ENCODE measurements at places on chromosomes 4 and X.

- no peak for DNase-seq
These were observed 69.2 kb downstream of the BLTP1 start for GRCh38 chr4:122221322-122221721.

GRCh38 chrX:25878806-25879205 lies 259.3 kb upstream of the MAGEB18 start:
- DNase-seq, result no peak

DNA sequence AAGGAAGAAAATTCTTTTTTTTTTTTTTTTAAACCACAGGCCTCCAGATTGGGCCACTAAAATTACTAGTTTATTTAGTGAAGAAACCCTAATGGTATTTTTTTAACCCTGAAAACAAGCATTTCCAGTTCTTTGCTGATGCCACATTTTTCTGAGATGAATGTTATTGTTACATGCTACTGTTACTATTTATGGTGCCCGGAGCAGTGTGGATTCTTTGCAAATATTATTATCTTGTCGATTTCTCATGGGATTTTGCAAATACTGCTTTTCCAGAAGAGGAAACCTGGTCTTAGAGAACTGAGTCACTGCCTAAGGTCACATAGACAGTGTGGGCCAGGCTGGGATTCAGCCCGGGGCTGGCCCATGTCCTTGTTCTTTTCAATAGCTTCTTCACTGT lies 8.7 kb upstream of the ALAS2 start:
- no peak for DNase-seq

DNA sequence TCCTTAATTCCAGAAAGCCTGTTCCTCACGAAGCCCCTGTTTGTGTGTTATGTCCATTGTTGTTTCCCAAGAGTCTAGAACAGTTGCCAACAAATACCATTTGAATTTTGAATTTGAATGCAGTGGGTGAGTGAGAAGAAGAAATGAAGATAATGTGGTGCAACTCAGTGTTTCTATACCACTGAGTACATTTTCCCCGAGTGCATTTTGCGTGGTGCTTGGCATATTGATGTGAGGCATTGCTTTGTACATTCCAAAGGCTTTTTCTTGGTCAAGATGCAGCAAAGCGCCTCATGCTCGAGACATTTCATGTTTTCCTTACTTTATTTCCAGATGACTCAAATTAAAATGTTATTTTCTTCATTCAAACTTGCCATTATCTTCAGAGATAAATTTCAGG lies 253.1 kb upstream of the RPS6KA3 start:
- no peak for DNase-seq

GRCh38 chr4:47705326-47705981 lies 132.4 kb downstream of the CORIN start:
- no peak for DNase-seq

DNA sequence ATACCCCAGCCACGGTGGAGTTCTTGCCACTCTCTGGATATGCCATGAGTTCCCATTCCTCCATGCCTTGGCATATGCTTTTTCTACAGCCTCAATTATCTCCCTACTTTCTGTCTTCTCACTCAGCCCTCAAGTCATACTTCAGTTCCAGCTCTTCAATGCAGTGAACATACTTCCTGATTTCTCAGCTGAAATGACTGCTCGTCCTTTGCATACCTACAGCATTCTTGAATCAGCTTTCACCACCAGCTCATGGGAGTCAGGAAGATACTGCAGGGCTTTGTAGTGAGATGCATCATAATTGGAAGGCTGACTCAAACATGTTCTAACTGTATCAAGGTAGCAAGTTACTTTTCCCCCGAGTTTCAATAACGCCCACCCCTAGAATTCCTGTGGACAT lies 118.4 kb downstream of the APBB2 start:
- DNase-seq, result no peak

DNA sequence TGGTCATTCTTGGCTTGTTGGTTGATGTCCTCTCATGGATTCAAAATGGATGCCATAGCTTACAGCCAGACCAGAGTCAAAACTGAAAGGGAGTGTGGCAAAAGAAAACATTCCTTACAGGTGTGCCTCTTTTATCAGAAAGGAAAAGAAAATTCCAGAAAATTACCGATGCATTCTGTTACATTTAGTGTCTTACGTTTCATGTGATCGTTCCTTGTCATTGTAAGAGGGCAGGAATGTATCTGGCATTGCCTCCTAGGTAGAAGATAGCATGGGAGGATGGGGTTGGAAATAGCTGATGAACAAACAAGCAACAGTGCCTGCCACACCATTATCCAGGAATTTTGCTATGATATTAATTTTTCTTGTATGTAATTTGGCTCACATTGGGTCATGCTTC lies 13.1 kb downstream of the GRXCR1 start:
- DNase-seq, result no peak

DNA sequence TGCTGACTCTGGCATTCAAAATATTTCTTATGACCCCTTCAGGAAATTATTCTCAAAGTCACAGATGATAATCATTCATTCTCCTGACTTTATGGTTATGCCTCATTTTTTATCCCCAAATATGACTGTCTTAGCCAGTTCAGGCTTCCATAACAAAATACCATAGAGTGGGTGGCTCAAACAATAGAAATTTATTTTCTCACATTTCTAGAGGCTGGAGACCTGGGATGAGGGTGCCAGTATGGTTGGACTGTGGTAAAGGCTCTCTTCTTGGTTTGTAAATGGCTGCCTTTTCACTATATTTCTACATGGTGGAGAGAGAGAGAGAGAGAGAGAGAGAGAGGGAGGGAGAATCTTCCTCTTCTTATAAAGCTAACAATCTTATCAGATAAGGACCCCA lies 20.5 kb downstream of the FRMD7 start:
- DNase-seq, result no peak

DNA sequence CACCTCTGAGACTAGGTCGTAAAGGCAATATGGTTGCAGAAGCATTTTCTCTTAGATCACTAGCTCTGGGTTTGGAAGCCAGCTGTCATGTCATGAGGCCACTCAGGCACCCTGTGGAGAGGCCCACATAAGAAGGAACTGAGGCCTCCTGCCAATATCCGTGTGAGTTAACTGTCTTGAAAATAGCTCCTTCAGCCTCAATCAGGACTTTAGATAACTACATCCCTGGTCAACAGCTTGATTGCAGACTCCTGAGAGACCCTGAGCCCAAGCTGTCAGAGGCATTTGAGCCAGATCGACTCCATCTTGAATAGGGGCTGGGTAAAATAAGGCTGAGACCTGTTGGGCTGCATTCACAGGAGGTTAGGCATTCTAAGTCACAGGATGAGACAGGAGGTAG lies 15.1 kb upstream of the REPS2 start:
- DNase-seq, result no peak

DNA sequence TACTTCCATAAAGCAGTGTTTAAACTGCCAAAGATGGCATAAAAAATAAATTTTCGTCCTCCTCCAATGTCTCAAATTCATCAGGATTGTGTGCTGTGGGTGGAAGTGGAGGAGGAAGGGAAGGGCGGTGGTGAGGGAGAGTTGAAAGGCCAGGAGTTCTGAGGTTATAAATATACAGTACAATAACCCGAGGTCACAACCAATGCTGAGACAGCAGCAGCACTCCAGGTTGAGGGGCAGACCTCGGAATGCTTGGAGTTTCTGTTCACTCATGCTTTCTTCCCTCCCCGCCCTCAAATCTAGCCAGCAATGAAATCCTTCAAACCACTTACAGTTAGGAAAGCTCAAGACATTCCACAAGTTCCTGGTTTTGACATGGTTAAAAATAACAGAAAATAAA lies 134.0 kb upstream of the SMAD1 start:
- DNase-seq, result no peak

DNA sequence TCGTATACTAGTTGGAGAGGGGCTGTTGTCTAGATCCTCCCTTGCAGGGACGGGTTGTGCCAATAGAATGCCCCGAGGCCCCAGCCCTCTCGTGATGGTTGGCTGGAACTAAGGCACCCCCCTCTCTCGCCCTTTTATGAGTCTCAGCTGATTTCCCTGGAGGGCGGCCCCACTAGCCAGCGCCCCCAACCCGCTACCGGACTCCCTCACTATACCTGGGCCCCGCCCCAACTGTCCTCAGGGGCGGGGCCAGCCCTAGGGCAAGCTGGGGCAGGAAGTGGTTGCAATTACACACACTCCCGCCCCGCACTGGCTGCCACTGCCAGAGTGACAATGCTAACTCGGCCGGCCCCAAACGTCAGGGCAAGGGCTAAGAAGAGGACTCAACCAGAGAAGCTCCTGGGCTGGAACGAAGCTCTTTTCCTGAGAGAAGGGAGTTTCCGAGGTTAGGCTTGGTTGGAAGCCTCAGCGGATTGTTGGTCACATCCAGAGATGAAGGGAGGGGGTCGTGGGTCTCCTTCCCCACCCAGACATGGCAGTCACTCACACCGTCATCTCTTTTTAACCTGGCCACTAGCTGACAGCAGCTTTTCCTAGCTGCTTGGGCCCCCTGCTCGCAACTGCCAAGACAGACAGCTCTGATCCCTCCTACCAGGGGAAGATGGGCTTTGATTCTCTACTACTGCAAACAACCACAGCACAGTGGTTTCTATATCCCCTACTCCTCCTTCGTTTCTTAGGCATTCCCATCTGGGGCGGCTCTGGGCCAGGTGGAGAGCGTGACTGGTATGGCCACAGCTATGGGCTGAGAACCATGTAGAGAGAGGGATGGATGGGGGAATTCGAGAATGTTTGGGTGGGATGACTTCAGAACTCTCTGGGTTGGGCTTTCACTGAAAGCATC lies 21.0 kb upstream of the BCORL1 start:
- peak; percentile 62 for DNase-seq

- DNase-seq, result peak; percentile 51
These were observed 3.1 kb upstream of the SFRP2 start for GRCh38 chr4:153791746-153792617.

DNA sequence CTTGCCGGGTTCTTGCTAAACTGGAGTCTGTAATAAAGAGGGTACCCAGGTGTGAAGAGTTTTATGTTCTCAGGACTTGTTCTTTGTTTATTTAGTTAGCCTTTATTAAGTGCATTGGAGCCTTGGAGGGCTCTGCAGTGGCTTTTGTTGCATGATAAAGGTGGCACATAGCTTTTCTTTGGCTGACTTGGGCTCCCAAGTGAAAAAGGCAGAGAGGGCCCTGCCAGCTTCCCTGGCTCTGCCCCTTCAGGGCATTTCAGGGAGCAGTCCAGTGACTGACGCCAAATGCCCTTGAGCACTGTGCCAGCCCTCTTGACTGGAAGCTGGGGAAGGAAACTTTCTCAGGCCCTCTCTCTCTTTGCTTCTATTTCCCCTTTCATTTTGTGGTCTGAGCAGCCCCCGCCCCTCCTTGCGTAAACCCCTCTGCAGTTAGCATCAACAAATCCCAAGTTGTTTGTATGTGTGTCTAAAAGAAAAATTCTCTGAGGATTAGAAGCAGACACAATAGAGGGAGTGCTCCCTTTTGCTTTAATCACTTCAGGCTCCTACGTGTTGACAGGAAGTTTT lies 152.2 kb downstream of the NHS start:
- no peak for DNase-seq

- no peak for DNase-seq
These were observed 362.2 kb downstream of the PDGFC start for GRCh38 chr4:156609421-156609820.

GRCh38 chrX:119156241-119156640 lies 28.6 kb upstream of the KIAA1210 start:
- DNase-seq, result no peak

DNA sequence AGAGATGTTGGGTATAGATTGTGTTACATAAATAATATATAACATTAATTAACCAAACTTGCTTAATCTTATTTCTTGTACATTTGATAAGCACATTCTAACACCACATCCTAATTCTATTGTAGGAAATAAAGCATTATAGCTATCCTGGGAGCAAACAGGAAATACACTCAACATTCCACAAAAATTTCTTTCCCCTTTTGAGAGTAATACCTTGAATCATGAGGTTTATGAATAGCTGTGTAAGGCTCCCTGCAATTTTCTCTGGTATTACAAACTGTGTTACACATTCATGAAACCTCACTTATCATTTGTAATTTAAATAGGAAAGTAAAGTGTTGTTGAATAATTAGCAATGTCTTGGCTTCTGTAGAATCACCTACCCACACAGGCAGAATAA lies 95.1 kb downstream of the TMEM47 start:
- no peak for DNase-seq

DNA sequence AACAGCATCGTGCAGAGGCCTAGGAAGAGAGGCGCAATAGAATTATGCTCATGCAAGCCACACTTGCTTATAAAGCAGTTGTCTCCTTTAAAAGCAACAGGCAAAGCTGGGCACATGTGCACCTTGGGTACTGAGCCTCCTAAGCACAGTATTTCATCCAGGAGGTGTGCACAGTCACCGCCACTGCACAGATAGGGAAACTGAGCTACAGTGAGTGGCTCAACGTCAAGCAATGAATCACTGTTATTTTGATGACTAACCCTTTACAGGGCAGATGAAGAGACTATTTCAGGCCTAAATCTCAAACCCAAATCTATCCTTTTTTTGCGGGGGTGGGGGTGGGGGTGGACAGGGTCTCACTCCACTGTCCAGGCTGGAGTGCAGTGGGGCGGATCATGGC lies 42.3 kb downstream of the BCOR start:
- DNase-seq, result no peak

DNA sequence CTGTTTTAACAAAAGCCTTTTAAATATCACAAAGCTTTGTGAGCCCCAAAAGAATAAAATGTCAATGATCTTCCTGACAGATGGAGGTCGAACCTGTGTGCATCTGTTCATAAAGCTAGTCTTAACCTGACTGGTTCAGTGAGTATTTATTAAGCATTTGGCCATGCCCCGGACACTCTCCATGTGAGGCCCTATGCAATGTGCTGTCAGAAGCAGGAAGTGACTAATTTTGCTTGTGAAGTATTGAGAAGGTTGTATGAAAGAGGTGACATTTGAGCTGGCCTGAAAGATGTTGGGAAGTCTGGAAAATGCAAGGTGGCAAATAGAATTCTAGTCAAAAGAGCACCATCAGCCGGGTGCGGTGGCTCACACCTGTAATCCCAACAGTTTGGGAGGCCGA lies 171.4 kb downstream of the MSL3 start:
- no peak for DNase-seq

DNA sequence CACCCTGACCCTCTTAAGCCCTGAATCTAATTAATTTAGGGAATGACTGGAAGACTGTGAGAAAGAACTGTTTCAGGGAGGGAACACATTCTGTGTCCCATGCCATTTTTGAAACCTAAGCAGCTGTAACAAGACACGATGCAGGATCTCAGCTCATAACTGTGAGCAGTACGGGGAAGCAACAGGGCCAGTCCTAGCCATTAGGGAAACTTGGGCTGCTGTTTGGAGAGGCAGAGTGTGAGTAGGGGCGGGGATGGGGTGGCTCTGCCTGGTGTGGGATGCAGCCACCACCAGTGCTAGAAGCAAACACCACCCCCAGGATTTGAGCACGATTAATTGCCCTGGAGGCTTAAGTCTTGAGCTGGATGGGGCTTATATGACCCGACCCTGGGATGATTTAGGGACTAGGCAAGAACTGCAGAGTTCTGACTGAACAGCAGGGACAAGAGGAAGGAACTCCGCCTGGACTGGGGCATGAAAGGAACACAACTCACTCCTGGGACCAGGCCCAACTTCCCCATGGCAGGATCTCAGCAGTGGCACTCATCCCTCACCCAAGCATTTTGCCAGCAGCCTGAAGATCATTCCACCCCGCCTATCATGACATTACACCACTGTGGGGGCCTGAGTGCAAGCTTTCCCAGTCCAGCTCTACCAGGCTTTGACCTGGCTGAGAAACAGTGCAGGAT lies 43.1 kb downstream of the ATRX start:
- no peak for DNase-seq

Measured in activated T-cell treated with anti-CD3 and anti-CD28 coated beads for 48 hours (primary cell).